Osteoblast (primary cell): ENCODE measurements at places on chromosomes 16 and 17. TPM values are rescaled to one million over a fixed set of nuclear protein-coding genes. Genes with fewer than 3 reads are reported as not detected.

GPR139 gene
- total RNA-seq, result not detected in 2 replicates

APOBR gene
- total RNA-seq, result under 0.01 TPM in 1 of 2 replicates, not detected in the other

ASPA gene
- 0.36 and 0.59 TPM in 2 replicates for total RNA-seq

PRSS21 gene
- total RNA-seq, result not detected in 2 replicates

SLC47A1 gene
- total RNA-seq, result 0.88 and 1.1 TPM in 2 replicates

AOC2 gene
- 0.72 and 0.88 TPM in 2 replicates for total RNA-seq

OR3A3 gene
- not detected in 2 replicates for total RNA-seq

KIF2B gene
- not detected in 2 replicates for total RNA-seq

TPSB2 gene
- not detected in 2 replicates for total RNA-seq

SCGB1C2 gene
- not detected in 2 replicates for total RNA-seq

OGFOD3 gene
- 25.3 and 27.4 TPM in 2 replicates for total RNA-seq

ITGB3 gene
- total RNA-seq, result 31.5 and 39.8 TPM in 2 replicates

TEFM gene
- total RNA-seq, result 10.9 and 13.6 TPM in 2 replicates

ST6GALNAC2 gene
- total RNA-seq, result 0.36 and 0.59 TPM in 2 replicates

FBXO31 gene
- total RNA-seq, result 31.2 and 33.3 TPM in 2 replicates

PIK3R5 gene
- total RNA-seq, result under 0.01 and 0.36 TPM in 2 replicates

SPIRE2 gene
- total RNA-seq, result 0.72 and 1.5 TPM in 2 replicates
